ENCODE measurements at places on chromosomes 11 and 22.

- DNase-seq, result no peak
Measured at GRCh38 chr11:126414615-126415014, 59.1 kb downstream of the ST3GAL4 start.

GRCh38 chr11:47336595-47336994, 15.9 kb downstream of the MYBPC3 start:
- no peak for DNase-seq

DNA sequence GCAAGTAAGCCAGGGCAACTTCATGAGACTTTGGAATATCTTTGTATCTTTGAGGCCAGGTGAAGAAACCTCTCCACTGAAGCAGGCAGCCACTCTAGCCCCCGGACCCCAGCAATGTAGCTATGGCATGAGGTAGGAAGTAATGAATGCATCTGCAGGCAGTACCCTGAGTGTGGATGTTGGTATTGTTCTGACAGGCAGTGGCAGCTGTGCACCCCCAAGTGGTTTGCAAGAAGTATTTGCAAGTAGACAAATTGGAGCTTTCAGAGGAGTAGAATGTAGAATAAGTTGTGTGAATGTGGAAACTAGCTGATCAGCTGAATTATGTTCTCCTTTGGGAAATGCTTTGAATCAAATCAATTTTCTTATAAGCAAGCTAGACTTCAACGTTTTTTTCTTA, 194.4 kb upstream of the PGR start:
- DNase-seq, result no peak

GRCh38 chr11:2581151-2581930, 118.5 kb downstream of the KCNQ1OT1 start:
- DNase-seq, result no peak

DNA sequence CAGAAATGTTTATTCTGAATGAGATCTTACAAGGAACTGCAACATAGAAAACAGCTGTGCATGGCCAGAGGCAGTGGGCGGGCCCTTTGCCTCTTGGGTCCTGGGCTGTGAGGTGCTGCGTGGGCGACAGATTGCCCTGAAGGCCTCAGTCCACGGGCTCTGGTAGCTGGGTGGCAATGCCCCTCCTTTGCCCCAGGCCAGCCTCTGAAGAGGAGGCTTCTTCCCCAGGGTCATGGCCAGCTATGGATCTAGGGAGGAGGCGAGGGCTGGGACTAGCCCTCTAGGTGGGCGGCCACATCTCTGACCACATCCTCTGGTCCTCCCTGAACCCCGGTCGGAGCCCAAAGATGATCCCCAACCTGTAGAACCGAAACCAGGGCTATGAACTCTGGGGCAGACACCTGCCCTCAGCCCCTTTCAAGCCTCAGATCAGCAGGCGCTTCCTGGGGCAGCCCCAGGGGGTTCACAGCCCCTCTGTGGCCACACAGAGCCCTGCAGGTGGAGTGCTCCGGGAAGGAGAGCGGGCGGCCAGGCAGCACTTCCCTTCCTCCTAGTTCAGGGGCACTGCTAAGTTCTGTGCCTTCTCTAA, 6.6 kb upstream of the CDC42BPG start:
- no peak for DNase-seq

DNA sequence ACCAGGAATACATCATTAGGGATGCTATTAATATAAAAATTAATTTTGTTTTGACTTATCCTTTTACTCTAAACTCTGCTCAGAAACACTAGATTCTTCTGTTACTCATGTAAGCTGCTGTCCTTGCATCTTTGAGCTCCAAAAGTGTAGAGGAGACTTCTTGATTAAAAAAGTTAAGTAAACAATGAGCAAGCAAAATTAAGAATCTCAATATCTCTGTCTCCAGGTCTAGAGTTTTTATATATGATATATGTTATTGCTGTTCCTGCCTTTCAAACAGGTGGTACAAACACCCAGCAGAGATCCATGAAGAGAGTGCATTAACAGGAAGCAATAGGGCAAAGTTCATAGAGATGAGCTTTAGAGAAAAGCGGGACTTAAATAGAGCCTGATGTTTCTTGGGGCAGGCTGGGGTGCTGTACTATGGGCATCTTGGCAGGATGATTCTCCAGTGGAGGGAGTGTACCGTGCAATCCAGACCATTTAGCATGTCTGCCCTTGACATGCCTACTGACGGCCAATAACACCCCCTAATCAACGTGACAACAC, 6.9 kb downstream of the MAPK1 start:
- no peak for DNase-seq

- DNase-seq, result peak; percentile 90
Measured at GRCh38 chr22:44658311-44658953, 43.6 kb upstream of the PRR5 start.

GRCh38 chr11:112932593-112932992, 28.6 kb upstream of the NCAM1 start:
- no peak for DNase-seq

DNA sequence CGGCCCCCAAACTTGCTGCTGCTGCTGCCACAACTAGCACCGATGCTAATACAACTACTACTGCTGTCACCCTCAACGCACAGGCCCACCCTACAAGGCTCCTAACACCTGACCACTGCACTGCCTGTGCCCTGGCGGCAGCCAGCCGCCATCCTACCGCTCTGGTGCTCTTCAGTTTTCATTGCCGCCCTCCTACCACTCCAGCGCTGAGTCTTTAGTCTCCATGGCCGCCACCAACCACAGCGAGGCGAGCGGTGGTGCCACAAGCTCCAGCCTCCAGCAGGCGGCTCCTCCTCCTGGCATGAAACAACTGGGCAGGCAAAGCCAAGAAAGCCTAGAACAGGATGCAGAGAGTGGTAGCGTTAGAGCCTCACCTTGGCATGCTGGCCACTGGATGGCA, 5.0 kb upstream of the RFPL3 start:
- DNase-seq, result no peak

DNA sequence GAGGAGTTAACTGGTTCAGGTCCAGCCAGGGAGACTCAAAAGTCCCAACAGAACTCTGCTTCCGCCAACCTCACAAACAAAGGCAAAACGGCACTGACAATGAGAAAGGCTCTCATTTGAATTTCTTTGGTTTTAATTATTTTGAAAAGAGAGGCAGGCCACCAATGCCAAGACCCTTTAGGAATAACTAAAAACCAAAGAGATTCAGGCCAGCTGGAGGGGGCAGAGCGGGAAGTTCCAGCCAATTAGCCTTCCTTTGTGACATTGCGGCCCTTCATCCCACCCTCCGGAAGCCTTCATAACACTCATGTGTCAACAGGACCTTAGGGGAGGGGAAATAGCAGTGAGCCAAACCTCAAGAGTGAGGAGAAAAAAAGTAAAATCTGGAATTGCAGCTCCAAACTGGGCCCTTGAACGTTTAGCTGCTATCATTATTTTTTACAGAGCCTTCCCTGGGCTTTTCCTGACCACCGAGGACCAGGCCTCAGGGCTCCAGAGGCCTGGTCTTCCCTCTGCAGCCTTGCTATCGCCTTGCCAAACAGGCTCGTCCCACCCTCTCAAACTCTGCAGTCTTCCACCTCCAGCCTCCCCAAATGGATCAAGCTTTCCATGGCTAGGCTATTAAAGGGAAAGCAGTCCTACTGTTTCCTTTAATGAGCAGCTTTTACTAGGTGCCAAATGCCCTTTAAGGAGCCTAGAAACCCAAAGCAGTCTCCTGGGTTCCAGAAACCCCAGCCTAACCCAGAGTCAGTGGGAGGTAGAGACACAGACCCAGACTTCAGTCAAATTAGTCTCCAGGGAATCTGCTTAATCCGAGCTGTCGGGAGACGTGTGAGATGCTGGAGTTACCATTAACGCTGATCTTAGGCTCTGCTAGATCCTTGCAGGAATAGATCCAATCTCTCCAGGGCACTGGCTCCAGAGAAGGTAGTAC, 114.2 kb downstream of the CCDC34 start:
- peak; percentile 33 for DNase-seq

DNA sequence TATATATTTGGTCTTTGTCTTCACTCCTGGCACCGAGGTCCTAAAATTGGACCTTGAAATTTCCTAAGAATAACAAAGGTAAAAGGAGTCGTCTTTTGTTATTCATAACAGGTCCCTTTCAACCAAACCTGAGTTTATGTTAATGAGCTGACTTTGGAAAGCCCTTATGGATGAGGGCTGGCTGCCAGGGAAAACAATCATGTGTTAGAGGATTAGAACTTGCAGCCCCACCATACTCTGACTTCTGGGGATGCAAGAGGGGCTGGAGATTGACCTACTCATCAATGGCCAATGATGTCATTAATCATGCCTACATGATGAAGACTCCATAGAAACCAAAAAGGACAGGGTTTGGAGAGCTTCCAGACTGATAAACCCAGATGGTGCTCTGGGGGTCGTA, 118.9 kb downstream of the MRTFA start:
- no peak for DNase-seq

GRCh38 chr22:48746789-48747425, 1080.8 kb downstream of the BRD1 start:
- no peak for DNase-seq

DNA sequence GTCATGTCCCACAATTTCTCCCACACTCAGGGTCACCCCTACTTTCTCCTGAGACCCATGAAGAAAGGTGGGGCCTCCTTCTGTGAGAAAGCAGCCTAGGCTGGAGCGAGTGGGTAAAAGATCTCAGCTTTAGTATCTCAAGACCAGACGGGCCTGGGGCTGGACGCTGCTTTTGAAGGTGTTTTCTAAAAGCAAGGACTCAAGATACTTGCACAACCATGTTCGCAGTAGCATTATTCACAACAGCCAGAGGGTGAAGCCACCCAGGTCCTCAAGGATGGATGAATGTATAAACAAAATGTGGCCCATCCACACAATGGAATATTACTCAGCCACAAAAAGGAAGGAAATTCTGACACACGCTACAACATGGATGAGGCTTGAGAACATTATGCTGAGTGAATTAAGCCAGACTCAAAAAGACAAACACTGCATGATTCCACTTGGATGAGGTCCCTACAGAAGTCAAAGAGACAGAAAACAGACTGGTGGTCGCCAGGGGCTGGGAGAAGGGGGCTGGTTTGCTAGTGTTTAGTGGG, 10.6 kb downstream of the SHANK2 start:
- no peak for DNase-seq

DNA sequence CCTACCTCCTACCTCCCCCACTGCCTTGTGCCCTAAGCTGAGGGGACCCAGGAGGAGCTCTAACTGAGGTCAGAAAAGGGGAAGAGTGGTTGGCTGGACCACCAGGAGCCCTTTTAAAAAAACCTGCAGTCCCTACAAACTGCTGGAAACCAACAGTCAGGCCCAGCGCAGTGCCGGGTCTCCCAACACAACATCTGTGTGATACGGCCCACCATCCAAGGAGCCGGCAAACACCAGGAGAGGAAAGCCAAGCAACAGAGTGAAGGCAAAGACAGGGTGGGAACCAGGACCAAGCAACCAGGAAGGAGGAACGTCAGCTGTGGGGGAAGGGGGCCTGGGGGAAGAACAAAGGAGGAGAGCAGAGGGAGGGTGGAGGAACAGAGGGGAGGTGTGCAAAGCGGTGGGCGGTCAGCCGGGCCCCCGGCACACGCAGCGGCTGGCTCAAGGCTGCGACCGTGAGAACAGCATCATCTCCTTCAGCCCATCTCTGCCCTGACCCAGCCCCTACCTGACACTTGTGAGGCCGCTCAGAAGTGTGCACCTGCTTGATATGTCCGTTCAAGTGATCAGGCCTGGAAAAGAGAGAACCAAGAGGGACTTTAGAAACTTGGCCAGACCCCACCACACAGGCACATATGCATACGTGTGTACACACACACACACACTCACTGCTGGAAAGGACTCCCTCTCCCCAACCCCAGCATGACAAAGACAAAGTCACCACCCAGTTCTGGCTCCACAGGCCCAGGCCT, 3.6 kb downstream of the PATZ1 start:
- DNase-seq, result no peak

- DNase-seq, result no peak
Measured at GRCh38 chr22:43723816-43724215, 88.3 kb downstream of the EFCAB6 start.

DNA sequence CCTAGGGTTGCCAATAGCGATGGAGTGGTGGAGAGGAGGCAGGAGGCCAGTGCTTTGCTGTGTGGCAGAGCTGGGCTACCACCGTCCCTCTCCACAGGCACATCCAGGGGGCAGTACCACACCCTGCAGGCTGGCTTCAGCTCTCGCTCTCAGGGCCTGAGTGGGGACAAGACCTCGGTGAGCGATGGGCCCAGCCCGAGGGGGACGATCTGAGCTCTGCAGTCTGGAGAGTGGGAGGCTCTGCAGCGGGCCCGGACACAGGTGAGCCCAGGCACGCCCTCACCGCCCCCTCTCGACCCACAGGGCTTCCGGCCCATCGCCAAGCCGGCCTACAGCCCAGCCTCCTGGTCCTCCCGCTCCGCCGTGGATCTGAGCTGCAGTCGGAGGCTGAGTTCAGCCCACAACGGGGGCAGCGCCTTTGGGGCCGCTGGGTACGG, 2.5 kb downstream of the PKP3 start:
- DNase-seq, result peak; percentile 36

DNA sequence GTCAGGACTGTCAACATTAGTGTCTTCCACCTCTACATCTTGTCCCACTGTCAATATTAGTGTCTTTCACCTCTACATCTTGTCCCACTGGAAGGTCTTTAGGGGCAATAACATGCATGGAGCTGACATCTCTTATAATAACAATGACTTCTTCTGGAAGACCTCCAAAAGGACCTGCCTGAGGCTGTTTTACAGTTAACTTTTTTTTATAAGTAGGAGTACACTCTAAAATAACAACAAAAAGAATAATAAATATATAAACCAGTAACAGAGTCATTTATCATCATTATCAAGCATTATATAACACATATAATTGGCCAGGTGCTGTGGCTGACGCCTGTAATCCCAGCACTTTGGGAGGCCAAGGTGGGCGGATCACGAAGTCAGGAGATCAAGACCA, 57.5 kb downstream of the PAK1 start:
- no peak for DNase-seq

DNA sequence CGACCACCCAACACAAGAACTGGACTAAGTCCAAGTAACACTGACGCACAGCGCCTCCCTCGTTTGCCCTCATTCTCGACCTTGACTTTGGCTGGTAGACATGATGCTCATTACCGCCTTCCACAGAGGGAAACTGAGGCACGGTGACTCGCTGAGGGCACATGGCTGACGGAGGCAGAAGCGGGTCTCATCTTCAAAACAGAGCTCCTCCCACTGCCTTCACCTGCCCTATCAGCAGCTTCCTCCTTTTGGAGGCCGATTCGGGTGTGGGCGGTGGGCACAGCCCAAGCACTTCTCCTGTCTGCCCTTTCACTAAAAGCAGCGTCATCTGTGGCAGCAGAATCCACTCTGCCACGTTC, 2.0 kb upstream of the KMT5B start:
- DNase-seq, result no peak

DNA sequence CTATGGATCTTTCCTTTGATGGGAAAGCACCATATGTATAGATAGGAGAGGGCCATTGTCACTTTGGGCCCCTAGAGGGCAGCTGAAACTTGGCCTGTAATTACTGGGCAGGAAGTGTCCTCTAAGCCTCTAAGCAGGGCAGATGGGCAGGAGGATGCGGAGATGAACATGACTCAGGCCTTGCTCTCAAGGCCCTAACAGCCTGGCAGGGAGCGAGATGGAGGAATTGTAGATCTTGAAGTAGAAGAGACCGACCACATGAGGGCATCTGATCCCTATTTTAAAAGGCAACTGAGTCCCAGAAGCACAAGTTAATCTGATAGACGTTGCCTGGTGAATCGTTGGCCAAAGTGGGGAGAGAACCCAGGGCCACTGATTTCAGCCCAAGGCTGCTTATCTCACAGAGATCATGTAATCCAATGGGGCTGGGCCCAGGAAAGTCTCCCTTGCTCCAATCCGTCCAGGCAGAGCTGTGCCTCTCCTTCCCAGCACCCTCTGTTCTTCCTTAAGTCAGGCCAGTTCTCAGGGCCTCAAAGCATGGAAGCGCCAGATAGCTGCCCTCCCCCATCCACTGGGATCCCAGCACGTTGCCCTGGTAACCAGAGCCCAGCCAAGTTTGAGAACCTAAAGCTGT, 2.5 kb upstream of the SEPTIN3 start:
- peak; percentile 95 for DNase-seq
